ENCODE measurements at places on chromosomes 12 and 14.

GRCh38 chr14:22820731-22821130 is 5.5 kb upstream of the SLC7A7 start:
- no peak for DNase-seq

DNA sequence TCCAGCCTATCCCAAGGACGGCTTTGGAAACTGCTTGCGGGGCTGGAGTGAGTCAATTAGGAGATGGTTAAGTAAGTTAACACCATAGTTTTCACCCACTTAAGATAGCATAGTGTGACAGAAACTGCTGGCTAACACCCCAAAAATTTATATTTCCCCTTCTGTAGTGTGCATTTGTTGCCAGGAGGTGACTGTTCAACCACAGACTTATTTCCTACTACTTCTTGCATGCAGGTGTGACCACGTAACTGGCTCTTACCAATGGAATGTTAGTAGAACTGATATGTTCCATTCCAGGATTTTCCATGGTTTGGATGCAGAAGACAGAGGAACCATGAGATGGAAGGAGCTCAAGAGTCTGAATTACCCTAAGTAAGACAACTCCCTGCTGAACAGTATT is 52.9 kb upstream of the SLC35F4 start:
- DNase-seq = no peak

DNA sequence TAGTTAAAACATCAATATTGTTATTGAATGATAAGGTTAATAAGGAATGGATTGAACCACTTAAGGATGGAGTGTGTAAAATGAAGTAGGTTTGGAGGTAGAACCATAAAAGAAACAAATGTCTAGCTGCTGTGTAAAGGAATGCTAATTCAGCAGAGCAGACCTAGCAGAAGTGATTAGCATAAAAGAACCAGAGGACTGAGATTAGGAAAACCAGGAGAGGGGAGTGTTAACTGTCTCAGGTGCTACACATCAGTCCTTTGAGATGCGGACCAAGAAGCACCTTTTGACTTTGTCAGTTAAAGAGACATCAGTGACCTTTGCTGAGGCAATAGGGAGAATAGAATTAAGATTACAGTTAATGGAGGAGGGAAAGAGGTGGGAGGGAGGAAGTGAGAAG is 84.5 kb downstream of the PLEKHA5 start:
- no peak for DNase-seq

DNA sequence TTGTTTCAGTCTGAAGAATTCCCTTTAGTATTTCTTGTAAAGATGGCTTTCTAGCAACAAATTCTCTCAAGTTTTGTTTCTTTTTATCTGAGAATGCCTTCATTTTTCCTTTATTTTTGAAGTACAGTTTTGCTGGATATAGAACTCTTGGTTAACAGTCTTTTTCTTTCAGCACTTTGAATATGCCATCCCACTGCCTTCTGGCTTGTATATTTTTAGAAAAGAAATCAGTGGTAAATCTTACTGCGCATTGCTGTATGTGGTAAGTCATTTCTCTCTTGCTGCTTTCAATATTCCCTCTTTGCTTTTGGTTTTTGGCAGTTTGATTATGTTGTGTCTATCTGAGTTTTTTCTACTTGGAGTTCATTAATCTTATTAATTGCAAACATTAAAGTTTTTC is 16.8 kb upstream of the PPM1A start:
- no peak for DNase-seq

DNA sequence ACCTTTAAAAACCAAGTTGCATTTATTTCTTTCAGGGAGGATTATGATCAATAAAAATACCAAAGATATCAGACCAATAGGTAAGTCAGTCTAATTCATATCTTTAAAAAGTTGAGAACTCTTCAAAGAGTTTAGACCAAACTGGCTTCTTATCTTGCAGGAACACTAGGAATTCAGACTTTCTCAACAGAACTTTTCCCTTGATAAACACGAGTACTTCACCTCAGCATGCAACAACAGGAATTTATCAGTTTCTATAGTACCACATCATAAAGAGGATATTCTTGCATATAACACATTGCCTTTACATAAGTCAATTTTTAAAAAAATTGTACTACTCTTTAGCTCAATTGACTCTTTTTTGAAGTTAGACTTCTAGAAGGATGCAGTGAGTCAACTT is 68.2 kb downstream of the DNAI7 start:
- no peak for DNase-seq

- peak; percentile 69 for DNase-seq
Measured at GRCh38 chr14:37599507-37600368, 4.3 kb downstream of the TTC6 start.

GRCh38 chr12:124812356-124812755 is 51.3 kb downstream of the SCARB1 start:
- no peak for DNase-seq

DNA sequence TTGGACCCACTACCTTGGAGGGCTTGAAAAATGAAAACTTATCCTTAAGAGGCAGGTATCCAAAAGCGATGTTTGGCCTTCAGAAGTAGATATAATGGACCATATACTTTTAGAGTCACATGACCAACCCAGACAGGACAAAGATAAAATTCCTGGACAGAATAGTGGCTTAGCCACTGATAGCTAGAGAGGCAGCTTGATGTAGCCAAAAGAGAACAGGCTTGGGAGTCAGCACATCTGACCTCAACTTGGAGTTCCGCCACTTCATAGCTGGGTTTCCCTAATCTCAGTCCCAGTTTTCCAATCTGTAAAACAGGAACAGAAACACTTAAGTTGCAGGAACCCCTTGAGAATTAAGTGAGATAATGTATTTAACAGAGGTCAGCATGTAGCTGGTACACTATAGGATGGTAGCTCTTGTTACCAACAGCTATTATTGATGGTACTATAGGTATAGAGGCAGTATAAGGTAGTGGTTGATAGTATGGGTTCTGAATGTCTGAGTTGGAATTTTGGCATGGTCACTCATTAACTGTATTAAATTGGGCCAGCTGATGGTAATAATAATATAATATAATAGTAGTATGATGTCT is 63.2 kb upstream of the USP44 start:
- DNase-seq = no peak

- no peak for DNase-seq
Measured at GRCh38 chr14:104362761-104363605, 216.6 kb upstream of the C14orf180 start.

GRCh38 chr12:113479590-113480335 is 8.1 kb upstream of the LHX5 start:
- peak; percentile 68 for DNase-seq

- no peak for DNase-seq
Measured at GRCh38 chr12:46998811-46999368, 80.5 kb upstream of the PCED1B start.

- no peak for DNase-seq
Measured at GRCh38 chr12:47602325-47602724, 103.5 kb downstream of the RPAP3 start.

GRCh38 chr12:131430158-131430742 is 280.6 kb upstream of the SFSWAP start:
- DNase-seq = peak; percentile 34

- DNase-seq = no peak
Measured at GRCh38 chr12:82870771-82871377, 184.2 kb downstream of the TMTC2 start.

DNA sequence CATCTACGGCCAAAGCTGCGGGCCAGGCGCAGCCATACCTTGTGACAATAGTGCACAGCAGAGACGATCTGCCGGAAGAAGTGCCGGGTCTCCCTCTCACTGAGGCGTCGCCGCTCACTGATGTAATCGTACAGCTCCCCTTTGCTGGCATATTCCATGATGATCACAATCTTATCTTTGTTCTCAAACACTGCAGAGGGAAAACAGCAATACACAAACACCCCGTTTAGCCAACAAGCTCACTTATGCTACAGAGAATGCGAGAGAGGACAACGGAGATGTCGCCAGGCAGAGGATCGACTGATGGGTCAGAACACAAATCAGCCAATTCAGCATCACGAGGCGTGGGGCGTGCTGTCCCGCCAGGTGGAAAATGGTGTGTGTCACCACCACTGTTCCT is 52.1 kb downstream of the NUAK1 start:
- no peak for DNase-seq

DNA sequence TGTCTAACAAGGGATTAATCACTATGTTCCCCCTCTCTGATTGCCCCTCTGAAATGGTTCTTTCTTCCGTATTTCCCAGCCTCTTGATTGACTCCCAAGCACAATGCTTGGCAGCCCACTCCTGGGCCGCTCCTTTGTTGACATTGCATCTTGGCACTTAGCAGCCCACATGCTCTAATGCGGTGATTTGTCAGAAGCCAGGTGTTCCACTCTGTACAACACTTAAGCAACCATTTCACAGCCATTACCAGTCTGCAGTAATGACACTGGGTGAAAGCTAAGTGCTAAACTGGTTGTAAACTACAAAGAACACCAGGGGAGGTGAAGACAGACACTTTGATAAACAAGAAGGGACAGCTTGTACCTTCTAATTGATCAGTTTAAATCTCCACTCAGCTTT is 353.5 kb downstream of the TMEM132D start:
- DNase-seq = peak; percentile 83

GRCh38 chr12:11347810-11348209 is 37.6 kb upstream of the PRB4 start:
- DNase-seq = peak; percentile 52

DNA sequence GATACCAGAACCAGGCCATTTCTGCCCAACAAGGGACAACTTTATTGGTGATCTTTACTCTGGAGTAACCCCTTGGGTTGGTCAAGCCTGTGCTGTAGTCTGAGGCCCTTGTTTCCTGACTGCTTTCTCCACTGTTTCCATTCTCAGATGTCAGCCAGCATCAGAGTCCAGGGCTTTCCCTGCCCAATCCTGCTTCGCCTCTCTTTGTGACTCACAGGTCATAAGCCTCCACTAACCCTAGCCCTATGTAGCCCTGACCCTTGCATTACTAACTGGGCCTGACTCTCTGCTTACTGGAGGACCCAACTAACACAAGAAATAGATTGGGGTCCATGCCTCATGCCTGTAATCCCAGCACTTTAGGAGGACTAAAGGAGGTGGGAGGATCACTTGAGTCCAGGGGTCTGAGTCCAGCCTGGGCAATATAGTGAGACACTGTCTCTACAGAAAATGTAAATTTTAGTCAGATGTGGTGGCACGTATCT is 8.6 kb upstream of the SNRNP35 start:
- DNase-seq = no peak

DNA sequence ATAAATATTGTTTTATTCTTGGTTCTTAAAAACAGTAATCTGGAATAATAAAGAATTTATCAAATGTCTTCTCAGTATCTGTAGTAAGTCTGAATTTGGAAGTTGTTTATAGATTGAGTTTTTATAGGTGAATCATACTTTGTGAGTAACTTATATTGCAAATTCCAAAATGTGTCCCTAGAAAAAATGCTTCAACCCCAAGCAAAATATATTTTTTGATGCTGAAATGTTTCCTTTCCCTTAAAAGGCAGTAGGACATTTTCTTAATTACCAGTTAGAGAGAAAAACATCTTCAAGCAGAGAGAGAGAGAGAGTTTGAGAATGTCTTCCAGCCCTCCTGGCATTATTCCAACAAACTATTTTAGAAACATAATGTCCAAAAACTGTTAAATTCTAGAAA is 37.9 kb downstream of the PELI2 start:
- no peak for DNase-seq

DNA sequence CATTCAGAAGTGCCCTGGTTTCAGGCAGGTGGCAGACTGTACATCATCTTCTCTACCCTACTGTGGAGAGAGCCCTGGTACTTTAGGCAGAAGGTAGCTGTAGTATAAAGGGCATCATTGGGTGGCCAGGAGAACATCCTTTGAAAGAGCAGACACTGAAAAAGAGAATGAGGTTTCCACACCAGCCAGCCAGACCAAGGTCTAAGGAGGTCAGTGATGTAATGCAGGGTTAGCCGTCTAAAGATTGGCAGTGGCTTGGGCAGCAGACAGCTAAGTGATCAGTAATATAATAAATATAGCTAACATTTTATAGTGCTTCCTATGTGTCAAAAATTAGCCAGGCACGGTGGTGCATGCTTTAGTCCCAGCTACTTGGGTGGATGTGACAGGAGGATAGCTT is 12.0 kb downstream of the ZBTB25 start:
- no peak for DNase-seq

DNA sequence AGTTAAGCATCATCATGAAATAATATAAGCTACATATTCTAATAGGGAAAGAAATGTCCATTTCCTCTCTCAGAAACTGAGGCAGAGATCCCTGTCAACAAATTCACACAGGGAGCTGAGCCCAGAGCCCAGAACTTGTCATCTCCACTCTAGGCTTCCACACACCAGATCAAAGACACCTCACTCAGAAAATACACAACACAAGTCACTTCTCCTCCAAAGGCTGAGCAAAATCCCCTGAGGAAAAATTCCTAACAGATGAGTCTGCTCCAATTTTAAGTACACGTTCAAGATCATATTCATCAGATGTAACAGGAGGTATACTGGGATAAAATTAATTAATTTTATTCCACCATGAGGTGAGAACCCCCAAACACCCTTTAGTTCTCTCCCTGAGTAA is 227.3 kb downstream of the DPF3 start:
- no peak for DNase-seq

DNA sequence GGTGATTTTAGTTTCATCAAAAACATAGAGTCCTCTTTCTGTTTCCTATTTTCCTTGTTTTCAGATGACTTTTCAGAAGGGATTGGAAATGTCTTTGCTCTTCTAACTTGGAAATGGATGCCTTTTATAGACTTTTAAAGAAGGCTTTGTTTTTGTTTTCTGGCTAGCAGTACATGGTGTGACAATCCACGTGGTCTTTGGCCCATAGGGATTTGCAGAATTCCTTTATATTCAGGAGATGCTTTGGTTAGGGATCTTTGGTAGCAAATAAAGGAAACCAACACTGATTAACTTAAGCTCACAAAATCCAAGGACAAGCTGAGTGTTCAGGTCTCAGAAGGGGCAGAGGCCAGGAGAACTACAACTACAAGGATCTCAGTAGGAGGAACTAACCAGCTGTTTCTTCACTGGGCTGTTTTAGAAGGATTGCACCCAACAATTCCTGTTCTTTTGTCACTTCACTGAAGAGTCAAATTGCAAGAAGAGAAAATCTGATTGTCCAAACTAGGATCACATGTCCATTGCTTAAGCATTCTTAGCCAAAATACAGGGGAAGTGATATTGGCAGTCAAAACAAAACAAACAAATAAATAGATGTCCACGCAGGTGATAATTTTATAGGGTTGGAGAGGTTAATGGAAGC is 58.6 kb upstream of the MANSC4 start:
- no peak for DNase-seq
